ENCODE measurements at places on chromosomes 13 and 19.
A peak's percentile ranks its signal among the peaks of the same experiment; 100 is the strongest.

DNA sequence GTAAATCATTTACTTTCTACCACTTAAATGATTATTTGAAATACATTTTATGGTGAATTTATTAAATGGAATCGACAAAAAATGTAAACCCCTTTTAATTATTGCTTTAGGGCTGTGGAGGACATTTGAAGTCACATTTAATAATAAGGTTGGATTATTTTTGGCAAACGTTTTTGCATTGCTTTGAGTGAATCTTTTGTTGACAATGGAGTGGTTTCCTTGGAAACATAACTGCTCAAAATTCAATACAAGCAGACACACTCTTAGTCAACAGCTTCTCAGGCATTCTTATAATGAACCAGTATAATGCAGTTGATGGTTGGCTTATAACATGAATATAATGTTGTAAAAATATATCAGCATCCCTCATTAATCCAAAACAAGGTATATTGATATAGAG, 104.7 kb downstream of the DCLK1 start:
- no peak for DNase-seq

- no peak for DNase-seq
Measured at GRCh38 chr19:1469255-1470054, 9.6 kb downstream of the C19orf25 start.

DNA sequence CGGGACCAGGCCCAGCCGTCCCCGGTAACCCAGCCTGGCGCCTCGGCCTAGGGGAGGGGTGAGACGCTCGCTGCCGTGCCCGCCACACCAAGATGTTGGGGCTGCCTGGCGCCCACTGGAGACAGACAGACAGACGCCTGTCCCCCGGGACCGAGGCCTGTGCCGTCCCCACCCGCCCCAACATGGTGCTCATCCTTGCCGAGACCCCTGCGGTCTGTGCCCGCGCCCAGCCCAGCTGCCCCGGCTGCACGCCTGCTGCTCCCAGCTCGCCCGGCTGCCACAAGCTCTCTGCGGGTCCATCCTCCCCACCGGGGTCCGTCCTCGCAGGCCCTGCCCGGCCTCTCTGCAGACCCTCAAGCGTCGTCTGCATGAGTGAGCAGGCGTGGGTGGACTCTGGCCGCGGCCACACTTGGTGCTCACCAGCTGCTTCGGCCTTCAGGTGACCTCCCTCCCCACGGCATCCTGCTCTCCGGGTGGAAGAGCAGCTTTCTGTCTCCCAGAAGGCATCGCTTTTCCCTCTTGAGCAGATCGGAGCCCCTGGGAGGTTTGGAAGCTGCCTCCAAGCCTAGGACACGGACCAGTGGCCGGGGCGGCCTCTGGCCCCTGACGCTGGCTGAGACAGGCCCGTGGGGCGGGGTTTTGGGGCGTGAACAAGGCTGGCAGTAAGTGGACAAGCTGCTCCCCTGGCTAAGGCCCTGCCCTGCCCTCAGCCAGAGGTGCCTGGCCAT, 6.7 kb upstream of the TMPRSS9 start:
- no peak for DNase-seq

DNA sequence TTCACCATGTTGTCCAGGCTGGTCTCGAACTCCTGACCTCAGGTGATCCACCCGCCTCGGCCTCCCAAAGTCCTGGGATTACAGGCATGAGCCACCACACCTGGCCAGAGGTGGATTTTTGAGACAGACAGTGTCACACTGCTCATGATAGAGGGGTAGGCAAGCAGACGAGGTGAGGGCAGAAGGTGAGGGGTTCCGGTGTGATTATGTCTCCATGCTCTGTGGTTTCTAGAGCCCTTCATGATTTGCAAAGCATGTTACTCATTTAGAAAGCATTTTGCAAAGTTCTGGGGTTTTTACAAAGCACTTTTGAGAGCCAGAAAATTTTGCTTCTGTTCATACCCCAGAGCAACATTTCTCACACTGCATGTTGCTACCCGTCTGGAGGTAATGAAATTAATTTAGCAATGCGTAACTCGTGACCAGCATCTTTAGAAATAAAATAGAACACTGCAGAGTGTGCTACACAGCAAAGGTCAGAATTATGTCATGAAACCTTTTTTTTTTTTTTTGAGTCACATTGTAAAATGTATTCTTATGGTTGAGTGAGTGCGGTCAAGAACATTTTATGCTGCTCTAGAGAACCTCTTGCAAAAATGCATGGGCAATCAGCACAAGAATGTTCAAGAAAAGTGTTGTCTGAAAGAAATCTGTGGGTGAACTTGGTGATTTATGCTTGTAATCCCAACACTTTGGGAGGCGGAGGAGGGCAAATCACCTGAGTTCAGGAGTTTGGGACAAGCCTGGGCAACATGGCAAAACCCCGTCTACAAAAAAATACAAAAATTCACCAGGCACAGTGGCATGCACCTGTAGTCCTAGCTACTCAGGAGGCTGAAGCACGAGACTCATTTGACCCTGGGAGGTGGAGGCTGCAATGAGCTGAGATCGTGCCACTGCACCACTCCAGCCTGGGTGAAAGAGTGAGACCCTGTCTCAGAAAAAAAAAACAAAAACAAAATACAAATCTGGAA, 58.0 kb downstream of the MAP4K1 start:
- peak; percentile 14 for DNase-seq

GRCh38 chr13:29954082-29955028, 103.9 kb upstream of the UBL3 start:
- DNase-seq = peak; percentile 43

DNA sequence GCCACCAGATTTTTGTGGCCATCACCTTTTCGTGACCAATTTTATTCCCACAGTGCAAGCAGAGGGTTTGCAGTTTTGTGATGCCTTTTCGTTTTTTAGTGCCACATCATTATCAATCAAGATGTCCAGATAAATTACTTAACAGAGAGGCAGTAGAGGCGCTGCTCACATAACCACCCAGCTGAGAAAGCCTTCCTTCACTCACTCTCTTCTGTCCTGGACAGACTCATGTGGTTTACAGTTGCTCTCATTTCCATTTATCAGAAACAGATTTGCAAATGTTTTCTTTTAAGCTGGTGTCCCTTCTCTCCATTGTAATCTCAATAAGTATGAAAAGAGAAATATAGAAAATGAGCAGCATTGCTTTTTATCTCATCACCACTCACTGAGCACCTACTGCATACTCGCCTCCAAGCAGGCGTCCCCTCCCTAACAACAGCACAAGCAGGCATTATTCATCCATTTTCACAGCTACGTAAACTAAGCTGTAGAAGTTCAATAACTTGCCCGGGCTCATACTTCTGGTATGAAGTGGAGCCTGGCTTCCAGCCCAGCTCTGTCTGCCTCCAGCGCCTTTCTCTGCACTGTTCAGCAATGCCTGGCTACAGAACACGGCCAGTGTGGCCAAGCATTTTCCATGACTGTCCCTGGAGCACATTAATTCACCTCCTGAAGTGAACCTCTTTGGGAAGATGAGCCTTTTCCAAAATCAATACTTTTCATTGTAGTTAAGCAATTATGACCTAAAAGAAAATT, 34.6 kb upstream of the KATNAL1 start:
- DNase-seq = no peak

DNA sequence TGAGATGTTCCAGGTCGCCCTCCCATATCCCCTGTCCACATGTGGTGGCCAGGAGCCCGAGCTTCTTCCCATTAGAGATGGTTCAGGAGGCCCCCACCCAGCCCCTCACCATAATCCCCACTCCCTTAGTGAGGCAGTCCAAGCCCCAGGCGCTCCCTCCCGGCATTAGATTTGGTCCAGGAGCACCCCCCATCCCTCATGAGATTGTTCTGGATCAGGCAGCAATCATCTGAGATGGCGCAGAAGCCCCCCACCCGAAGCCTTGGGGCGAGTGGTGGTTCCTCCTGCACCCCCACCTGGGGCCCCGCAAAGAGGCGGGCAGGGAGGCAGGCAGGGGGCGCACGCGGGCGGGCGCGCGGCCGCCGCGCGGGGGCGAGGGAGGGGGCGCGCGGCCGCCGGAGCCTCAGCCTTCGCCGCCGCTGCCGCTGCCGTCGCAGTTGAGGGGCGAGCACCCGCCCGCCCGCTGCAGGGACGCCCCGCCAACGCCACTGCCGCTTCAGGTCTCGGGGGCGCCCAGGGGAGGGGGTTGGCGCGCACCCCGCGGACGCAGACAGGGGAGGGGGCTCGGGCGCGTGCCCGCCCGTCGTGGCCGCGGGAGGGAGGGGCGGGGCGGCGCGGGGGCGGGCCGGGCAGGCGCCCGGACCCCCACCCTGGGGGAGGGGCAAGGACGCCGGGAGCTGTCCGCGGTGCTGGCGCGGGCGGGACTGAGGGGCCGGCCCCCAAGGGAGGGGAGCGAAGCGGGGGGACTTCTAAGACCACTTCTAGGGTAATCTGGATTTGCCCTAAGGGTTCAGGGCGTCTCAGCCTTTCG, 46.4 kb upstream of the SHKBP1 start:
- DNase-seq = no peak
